ENCODE measurements at places on chromosomes 4 and X.

DNA sequence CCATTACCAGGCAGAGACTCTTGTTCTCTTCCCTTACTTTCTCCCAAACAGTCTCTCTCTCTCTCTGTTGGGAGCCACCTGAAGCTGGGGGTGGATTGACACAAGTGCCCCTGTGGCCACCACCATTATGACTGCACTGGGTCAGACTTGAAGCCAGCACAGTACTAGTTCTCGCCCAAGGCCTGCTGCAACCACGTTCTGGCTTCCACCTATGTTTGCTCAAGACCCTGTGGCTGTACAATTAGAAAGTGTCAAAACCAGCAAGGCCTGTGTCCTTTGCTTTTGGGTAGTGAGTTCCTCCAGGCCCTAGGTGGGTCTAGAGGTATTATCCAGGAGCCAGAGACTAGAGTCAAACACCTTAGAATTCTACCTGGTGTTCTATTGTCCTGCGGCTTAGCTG, 31.0 kb downstream of the MAGED2 start:
- no peak for DNase-seq

DNA sequence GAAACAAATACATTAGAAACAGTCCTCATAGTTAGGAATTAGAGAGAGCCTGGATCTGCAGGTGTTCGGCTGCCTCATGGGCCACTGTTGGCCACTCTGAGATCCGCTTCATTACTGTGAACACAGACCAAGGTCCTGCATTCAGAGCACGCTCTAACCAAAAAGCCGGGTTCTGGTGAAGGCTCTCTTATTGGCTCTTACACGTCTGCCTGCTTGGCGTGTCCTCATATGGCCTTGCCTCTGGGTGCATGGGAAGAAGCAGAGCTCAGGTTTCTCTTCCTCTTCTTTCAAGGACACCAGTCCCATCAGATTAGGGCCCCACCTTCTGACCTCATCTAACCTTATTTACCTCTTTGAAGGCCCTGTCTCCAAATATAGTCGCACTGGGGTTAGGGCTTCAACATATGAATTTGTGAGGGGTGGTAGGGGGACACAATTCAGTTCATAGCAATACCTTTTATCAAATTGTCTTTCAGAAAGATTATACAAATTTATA, 37.1 kb upstream of the ELF2 start:
- no peak for DNase-seq

DNA sequence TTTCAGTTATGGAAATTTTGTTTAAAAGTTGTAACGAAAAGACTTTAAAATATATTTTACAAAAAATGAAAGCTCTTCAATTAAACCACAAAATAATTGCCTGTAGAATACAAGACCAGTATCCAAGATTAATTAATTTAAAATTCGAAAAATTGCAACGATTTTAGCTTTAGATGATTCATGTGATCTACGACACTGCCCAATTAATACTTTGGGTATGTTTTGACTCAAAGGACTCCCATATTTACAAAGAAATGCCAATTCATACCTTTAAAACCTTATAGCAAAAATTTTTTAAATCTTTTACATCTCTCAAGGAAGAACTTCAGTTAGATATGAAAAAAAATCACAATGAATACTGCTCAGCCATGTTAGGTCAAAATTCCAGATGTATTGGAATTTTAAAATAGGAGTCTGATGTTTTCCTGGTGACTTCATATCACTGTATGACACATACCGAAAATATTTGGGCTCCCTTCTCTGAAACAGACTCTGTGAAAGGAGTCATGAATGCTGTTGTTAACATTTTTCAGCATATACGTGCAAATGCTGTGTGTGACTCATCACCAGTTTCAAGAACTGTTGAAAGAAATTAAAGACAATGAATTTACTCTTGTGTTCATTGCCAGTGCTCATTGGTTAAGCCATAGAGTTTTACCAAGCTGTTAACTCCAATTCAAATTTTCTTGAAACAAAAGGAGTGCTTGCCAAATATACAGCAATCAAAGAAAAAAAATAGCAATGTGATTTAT, 13.8 kb upstream of the SMS start:
- no peak for DNase-seq

- no peak for DNase-seq
Observed at GRCh38 chrX:52261125-52261462, 76.4 kb downstream of the MAGED4 start.

DNA sequence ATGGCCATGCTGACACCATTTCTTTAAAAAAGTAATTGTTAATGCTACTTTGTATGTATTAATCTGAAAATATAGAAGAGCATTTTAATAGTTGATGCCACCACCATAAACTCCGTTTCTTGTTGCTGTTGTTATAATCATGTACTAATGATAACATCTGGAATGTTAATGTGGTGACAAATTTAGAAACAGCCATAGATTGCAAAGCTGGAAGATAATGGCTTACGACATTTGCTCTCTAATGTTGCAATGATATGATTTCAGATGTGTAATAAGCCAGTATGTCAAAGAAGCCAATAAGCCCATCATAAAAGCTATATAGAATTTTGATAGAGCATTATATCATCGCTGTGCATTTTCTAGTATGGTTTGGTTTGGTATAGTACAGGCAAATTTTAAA, 579.4 kb upstream of the ZFP42 start:
- DNase-seq: no peak

DNA sequence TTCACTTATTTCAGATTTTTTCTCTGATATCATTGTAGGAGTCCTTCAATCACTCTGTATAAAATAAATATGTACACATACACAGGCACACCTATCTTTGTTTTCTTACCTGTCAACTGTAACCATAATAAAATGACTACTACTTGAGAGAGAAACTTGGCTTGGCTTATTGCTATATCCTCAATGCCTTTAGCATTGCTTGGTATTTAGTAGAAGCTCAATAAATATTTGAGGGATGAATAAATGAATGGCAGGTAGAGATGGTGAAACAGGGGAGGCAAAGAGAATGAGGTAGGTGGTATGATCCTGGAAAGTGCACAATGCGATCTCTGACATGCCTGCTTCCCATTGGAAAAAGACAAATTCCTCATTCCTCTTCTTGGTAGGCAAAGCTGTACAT, 21.8 kb upstream of the CXCL6 start:
- no peak for DNase-seq

DNA sequence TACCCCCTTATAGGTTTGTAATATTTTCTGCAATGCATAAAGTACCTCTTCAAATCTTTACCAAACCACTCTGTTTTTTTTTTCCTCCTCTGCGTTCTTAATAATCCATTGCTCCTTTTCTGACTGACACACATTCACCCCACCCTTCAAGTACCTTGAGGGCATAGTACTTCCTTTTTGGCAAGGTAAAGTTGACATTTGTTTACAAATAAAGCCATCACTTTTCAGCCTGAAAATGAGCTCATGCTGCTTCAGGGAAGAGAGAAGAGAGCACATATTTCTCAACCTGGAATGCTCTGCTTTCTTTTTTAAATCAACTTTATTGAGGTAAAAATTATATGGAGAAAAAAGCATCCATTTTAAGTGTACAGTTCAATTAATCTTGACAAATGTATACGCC, 113.9 kb downstream of the AGTR2 start:
- no peak for DNase-seq

DNA sequence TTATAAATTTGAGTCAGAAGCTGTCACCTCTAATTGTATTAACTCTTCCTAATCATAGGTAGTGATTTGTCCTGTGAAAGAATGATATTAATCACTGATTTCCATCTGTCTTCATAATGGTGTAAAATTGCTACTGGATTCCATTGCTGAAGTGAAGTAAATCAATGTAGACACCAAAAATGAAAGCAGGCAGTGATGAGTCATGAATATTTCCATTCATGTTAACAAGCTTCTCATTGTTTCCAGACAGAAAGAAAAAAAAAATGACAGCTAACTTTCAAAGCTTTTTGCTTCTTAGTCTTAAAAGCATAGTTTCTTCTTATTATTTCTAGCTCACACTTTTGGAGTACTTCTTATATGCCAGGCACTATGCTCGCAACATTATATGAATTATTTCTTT, 21.5 kb downstream of the FAM114A1 start:
- no peak for DNase-seq

DNA sequence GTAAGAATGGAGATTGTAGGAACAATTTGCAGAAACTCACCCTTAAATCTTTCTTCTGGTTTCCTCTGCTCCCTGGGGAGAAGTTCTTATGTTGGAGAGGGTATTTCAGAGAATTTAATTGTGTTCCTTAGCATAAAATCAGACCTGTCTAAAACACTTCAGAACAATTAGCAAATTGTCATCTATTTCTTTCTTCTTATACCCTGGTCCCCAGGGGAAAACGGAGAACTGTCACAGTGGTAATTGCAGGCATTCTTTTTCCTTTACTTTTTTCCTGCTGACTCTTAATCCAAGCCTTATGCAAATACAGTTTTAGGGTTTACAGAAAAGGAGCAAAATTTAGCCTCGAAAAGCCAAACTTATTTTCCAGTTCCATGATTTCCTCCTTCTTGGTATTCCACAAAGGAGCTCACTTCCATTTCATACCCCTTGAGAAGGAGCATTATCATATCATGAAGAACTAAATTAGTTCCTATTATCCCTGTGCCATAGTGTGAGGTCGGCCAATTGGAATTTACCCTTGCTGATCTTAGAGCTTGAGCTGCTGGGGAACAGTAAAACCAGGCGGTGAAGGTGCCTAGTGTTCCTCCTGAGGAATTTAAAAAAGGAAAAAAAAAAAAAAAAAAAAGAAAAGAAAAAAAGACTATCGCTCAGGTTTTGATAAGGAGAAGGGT, 173.8 kb downstream of the IL15 start:
- no peak for DNase-seq

GRCh38 chr4:133130171-133130570, 18.9 kb upstream of the PCDH10 start:
- DNase-seq: no peak

- DNase-seq: no peak
Observed at GRCh38 chr4:13783800-13784411, 156.4 kb upstream of the BOD1L1 start.

DNA sequence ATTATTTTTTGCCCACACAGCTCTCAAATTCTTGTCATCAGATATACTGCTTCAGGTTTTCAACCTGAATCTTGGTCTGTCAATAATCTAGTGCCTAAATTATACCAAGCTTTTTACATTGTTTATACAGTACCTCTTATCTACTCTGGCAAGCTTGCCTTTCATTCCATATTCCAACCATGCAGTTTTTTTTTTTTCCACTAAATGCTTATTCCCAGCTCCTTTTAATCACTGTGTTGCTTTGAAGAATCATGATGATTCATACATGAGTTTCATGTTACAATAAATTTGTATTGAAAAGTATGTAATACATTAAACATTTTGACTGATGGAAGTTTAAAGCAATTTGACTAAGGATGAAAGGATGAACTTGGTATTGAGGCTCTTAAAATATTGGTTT, 949.0 kb downstream of the CCSER1 start:
- no peak for DNase-seq

DNA sequence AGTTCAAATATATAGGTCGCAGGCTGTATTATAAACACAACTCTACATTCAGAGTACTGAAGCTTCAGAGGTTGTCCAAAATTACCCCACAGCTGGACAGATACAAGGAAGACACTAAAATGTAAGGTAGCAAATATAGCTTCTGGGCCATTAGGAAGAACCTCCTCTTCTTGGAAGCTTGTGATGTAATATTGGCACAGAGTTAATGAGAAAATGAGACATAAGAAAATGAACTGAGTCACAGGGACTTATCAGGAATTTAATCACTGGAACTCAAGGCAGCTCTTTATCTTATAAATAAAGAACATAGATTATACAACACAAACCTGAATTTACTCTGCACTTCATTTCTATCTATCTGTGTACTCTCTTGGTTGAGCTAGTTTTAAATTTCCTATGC, 344.7 kb downstream of the PCDH10 start:
- no peak for DNase-seq

DNA sequence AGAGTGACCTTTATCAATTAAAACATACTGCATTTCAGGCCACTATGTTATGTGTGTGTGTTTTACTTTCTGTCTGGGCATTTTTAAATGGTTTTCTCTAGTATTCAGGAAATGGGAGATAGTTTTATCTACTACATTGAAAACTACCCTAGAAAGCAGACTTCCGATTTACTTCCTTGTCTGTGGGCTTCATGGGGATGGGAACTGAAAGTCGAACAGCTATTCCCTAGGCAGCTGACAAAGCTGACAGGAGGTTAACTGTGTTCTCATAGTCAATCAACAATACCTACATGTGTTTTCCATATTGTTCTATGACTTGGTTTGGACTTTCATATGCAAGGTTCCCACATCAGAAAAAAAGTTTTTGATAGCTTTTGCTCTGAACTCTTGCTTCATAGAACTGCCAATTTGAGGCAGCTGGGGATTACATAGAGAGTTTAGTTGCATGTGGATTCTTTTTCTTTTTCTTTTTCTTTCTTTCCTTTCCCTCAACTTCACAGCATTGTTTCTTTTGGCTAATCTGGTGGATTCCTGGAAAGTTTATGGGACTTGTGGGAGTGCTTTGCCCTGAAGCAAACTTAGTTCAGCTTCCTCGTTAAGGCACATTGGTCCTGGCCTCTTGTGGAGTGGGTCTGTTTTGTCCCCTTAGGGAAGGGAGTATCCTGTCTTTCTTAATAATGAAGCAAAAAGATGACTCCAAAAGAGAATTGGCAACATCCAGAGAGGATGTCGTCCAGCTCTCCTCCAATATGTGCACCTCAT, 327.1 kb upstream of the GIMD1 start:
- DNase-seq: peak; percentile 20

- DNase-seq: no peak
Observed at GRCh38 chr4:37157476-37158167, 86.9 kb upstream of the NWD2 start.

DNA sequence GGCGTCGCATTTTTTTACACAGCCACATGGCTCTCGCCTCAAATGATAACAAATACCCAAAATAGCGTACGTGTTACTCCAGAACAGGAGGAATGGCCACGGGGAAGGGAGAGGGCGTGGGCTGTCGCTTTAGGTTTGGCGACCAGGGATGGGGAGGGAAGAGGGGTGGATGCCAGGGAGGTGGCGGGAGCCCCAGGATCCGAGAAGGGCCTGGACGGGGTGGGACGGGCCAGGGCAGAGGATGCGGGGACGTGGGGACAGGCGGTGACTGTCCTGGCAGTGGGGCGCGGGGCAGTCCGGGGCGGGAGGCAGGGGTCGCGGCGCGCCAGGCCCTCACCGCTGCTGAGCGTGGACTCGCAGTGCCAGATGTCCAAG, 631 bp downstream of the TMEM47 start:
- no peak for DNase-seq

- DNase-seq: no peak
Observed at GRCh38 chr4:99047710-99048109, 40.9 kb downstream of the ADH5 start.

GRCh38 chr4:79663141-79663540, 255.1 kb upstream of the GK2 start:
- DNase-seq: no peak
